ENCODE measurements at places on chromosomes 7 and 10.

- H3K36me3 ChIP-seq = no peaks in the 10 kb centered on the region
- no peaks in the 10 kb centered on the region for H3K27me3 ChIP-seq
- peak; percentile 51 for DNase-seq
- no peak overlapping the region for H3K27ac ChIP-seq
- H3K4me3 ChIP-seq = no peak overlapping the region
These were observed 574 bp upstream of the IL6 start for GRCh38 chr7:22726345-22726906.

DNA sequence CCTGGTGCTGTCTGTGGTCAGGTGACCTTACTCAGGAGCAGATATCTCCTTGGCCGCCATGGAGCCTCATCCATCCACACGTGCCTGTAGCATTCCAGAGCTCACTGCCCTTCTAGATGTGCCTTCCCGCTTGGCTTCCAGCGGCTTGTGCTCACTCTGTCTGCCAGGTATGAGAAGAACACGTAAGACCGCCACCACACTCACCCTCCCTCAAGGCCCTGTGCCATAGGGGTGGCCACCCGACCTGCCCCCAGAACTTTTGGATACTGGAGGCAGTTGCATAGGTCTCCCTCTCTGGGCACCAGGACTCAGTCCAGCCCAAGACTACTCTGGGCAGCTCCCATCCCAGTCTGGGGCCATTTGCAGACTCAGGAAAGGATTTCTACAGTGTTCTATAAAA lies 4.1 kb downstream of the MARVELD1 start:
- H3K36me3 ChIP-seq = no peaks in the 10 kb centered on the region
- H3K4me3 ChIP-seq = no peak overlapping the region
- no peak for DNase-seq
- H3K4me1 ChIP-seq = peaks cover 42% of the 10 kb centered on the region

GRCh38 chr7:157139111-157139809 lies 534 bp downstream of the UBE3C start:
- H3K27ac ChIP-seq = peak overlapping the region; percentile 88
- H3K4me3 ChIP-seq = peak overlapping the region; percentile 35

- no peaks in the 10 kb centered on the region for H3K36me3 ChIP-seq
- no peaks in the 10 kb centered on the region for H3K4me1 ChIP-seq
- H3K4me3 ChIP-seq = no peak overlapping the region
These were observed 86.9 kb downstream of the JAZF1 start for GRCh38 chr7:28093623-28094232.

DNA sequence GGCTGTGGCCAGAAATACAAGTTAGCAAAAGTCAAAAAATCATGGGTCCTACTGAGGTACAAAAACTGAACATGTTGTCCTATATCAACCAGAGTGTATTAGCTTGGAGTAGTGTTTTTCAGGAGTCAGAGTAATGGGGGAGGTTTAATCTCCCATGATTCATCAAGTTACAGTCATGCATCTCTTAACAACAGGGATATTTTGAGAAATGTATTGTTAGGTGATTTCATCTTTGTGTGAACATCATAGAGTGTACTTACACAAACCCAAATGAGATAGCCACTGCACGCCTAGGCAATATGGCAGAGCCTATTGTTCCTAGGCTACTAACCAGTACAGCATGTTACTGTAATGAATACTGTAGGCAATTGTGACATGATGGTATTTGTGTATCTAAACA lies 14.9 kb upstream of the TES start:
- no peaks in the 10 kb centered on the region for H3K27me3 ChIP-seq
- no peaks in the 10 kb centered on the region for H3K36me3 ChIP-seq
- no peak for DNase-seq
- H3K4me1 ChIP-seq = no peaks in the 10 kb centered on the region

GRCh38 chr7:95907337-95907736 lies 135.0 kb downstream of the DYNC1I1 start:
- H3K36me3 ChIP-seq = no peaks in the 10 kb centered on the region
- no peak overlapping the region for H3K27ac ChIP-seq
- DNase-seq = no peak
- H3K4me3 ChIP-seq = no peak overlapping the region

GRCh38 chr10:86074294-86074693 lies 292.3 kb downstream of the GRID1 start:
- DNase-seq = no peak
- no peaks in the 10 kb centered on the region for H3K36me3 ChIP-seq
- H3K4me3 ChIP-seq = no peak overlapping the region
- no peak overlapping the region for H3K27ac ChIP-seq
- no peaks in the 10 kb centered on the region for H3K4me1 ChIP-seq
- H3K27me3 ChIP-seq = no peaks in the 10 kb centered on the region

- no peaks in the 10 kb centered on the region for H3K36me3 ChIP-seq
- DNase-seq = peak; percentile 42
- peak overlapping the region; percentile 67 for H3K27ac ChIP-seq
- no peaks in the 10 kb centered on the region for H3K27me3 ChIP-seq
These were observed 1.0 kb upstream of the FAM20C start for GRCh38 chr7:191105-191980.

DNA sequence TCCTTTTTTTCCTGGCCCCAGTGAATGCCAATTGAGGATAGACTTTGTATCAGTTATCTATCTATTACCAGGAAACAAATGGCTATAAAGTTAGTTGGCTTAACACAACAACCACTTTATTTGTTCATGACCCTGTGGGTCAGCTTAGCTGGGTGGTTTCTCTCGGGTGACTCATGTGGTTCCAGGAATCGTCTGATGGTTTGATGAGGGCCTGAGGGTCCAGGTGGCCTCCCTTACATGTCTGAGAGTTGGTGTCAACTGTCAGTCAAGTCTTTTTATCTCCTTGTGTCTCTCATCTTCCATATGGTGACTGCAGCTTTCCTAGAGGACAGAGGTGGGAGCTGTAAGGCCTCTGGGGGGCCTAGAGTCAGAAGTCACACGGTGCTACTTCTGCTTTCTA lies 15.3 kb upstream of the MAPK8 start:
- no peak overlapping the region for H3K4me3 ChIP-seq
- no peaks in the 10 kb centered on the region for H3K36me3 ChIP-seq
- no peaks in the 10 kb centered on the region for H3K27me3 ChIP-seq
- H3K27ac ChIP-seq = no peak overlapping the region
- peaks cover 20% of the 10 kb centered on the region for H3K4me1 ChIP-seq

GRCh38 chr7:69438584-69439412 lies 159.5 kb upstream of the AUTS2 start:
- H3K27me3 ChIP-seq = no peaks in the 10 kb centered on the region
- H3K27ac ChIP-seq = no peak overlapping the region
- DNase-seq = no peak
- H3K4me1 ChIP-seq = no peaks in the 10 kb centered on the region

DNA sequence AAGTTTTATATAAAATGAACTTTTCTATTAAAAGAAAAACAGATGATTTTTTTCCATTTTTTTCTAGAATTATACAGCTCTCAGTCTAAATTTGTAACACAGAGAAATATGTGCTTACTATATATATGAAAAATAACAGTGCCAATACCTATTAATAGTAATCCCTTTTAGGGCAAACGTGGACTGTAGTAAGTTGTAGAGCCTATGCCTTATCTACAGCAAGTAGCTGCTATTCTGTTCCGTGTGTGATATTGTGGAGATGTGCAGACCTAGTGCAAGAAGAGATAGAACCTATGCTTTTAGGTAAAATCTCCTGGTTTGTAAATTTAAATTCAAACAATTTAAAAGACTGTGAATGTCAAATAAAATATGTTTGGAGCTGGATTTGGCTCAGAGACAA lies 72.9 kb downstream of the FAS start:
- DNase-seq = no peak
- no peaks in the 10 kb centered on the region for H3K36me3 ChIP-seq
- H3K27ac ChIP-seq = no peak overlapping the region

DNA sequence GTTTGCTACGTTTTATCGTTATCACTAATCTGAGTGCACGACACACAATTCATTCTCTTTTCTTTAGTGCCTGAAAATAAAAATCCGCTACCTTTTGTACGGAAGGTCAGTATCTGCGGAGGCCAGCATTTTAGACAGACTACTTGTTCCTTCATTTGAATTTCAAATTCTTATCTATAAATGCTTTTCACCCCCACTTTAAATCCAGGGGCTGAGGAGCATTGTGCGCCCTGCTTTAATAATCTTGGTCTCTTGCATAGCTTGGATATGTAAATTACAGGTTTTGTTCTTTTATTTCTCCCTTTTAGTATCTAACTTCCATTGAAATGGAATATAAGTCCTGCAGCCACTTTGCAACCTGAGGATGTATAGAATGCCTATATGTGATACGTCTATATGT lies 44.7 kb downstream of the NRP1 start:
- no peaks in the 10 kb centered on the region for H3K27me3 ChIP-seq
- H3K4me3 ChIP-seq = no peak overlapping the region
- H3K4me1 ChIP-seq = peaks cover 41% of the 10 kb centered on the region
- no peak overlapping the region for H3K27ac ChIP-seq
- H3K36me3 ChIP-seq = no peaks in the 10 kb centered on the region
- DNase-seq = no peak

DNA sequence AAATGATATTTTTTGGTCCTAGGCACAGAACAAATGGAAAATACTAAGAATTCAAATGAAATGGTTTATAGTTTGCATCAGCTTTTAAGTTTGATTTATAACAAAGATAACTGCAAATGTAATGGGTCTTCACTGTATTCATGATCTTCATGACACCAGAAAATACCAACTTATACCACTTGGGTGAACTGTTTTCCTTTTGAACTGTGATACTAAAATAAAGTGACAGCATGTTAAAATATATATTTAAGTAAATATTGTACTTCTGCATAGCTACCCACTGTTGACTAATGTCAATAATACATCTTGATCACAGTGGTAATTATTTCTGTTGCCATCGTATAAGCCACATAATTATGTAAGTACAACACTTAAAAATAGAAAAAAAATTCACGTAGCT lies 442.0 kb upstream of the ANKRD30A start:
- no peaks in the 10 kb centered on the region for H3K27me3 ChIP-seq
- DNase-seq = no peak
- no peak overlapping the region for H3K27ac ChIP-seq
- H3K4me3 ChIP-seq = no peak overlapping the region

GRCh38 chr10:14751014-14751896 lies 23.4 kb downstream of the FAM107B start:
- no peak overlapping the region for H3K4me3 ChIP-seq
- peaks cover 21% of the 10 kb centered on the region for H3K4me1 ChIP-seq
- no peak for DNase-seq

DNA sequence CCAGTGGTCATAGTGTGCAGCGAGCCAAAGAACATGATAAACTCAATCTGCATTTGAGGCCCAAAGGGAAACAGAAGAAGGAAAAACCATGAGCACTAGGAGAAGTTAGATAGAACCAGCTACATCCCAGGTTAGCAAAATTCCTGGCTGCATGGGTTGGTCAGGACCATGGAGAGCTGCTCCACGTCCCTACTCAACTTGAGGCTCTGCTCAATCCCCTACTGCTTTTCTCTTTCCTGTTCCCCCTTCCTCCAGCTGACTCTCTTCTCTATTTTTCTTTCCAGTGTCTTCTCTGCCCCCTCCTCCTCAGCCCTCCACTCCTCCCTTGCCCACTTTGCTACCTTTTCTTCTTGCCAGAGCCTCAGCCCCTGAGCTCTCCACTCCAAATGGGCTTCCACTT lies 21.9 kb upstream of the VSIR start:
- no peaks in the 10 kb centered on the region for H3K27me3 ChIP-seq
- DNase-seq = no peak
- no peak overlapping the region for H3K27ac ChIP-seq
- H3K36me3 ChIP-seq = no peaks in the 10 kb centered on the region
- no peak overlapping the region for H3K4me3 ChIP-seq

DNA sequence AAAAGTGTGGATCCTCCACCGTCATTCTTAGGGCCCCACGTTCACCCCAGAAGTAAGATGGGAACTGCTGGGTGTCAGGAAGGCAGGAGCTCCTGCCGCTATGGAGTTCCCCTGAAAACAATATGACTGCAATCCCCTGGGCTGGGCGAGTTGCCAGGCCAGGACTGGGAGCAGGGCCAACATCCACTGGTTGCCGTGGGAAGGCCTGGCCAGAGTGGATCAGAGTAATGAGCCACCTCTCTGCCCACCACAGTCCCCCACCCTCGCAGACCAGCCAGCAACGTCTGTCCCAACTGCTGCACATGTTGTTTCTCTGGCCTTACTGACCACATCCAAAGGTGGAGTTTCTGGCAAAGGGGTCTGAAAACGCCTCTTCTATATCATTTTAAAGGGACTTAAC lies 86.6 kb downstream of the STRA8 start:
- H3K4me1 ChIP-seq = peaks cover 7% of the 10 kb centered on the region
- H3K4me3 ChIP-seq = no peak overlapping the region
- H3K27ac ChIP-seq = peak overlapping the region; percentile 52
- DNase-seq = peak; percentile 81

- H3K4me1 ChIP-seq = peaks cover 27% of the 10 kb centered on the region
- no peak for DNase-seq
- no peaks in the 10 kb centered on the region for H3K36me3 ChIP-seq
These were observed 157.4 kb downstream of the ARID5B start for GRCh38 chr10:62058896-62059216.

DNA sequence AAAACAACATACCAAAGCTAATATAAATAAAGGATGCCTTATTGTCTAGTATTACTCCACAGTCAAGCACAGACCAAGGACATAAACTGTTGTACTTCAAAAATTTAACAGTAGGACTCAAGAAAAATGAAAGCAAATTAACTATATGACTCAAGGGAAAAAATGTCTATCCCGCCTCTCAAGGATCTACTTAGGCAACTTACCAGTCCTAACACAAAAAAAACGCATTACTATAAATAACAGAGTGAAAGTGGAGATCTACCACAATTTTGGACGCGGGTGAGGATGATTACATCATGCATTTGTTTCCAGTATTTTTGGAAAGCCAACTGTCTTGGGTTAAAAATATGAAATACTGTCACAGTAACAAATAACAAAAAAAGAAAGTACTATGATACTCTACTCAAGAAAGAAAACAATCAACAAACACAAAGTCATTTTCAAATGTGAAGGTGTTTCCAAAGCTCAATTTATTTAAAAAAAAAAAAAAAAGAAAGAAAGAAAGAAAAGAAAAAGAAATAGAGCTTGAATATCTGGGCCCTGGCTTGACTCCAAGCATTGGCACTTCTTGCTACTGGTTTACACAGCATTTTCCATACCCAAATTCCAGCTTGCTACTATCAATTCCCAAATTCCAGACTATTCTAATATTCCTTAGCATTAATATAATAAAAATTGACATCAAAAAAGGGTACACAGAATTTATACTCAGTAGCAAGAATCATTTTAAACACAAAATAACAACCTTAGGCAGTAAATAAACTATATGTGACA lies 99.4 kb downstream of the RSU1 start:
- H3K27me3 ChIP-seq = no peaks in the 10 kb centered on the region
- H3K4me3 ChIP-seq = no peak overlapping the region
- no peaks in the 10 kb centered on the region for H3K4me1 ChIP-seq

GRCh38 chr10:132355297-132355696 lies 23.3 kb downstream of the LRRC27 start:
- no peak overlapping the region for H3K4me3 ChIP-seq
- H3K36me3 ChIP-seq = no peaks in the 10 kb centered on the region
- no peak overlapping the region for H3K27ac ChIP-seq
- no peaks in the 10 kb centered on the region for H3K27me3 ChIP-seq
- no peak for DNase-seq
- H3K4me1 ChIP-seq = no peaks in the 10 kb centered on the region

- DNase-seq = no peak
- H3K36me3 ChIP-seq = peaks cover 10% of the 10 kb centered on the region
- H3K4me1 ChIP-seq = peaks cover 29% of the 10 kb centered on the region
- no peak overlapping the region for H3K4me3 ChIP-seq
- no peaks in the 10 kb centered on the region for H3K27me3 ChIP-seq
These were observed 4.2 kb downstream of the EPHB4 start for GRCh38 chr7:100823140-100823525.

- DNase-seq = no peak
- peak overlapping the region; percentile 20 for H3K27ac ChIP-seq
- no peaks in the 10 kb centered on the region for H3K36me3 ChIP-seq
- no peak overlapping the region for H3K4me3 ChIP-seq
- peaks cover 3% of the 10 kb centered on the region for H3K4me1 ChIP-seq
These were observed 89.3 kb upstream of the PITRM1 start for GRCh38 chr10:3261921-3262320.
